Activated CD4-positive, alpha-beta T cell treated with anti-CD3 and anti-CD28 coated beads, Interleukin-2, amount 50 U/mL, for 4 hours (primary cell): ENCODE measurements at places on chromosomes 5 and 9.

DNA sequence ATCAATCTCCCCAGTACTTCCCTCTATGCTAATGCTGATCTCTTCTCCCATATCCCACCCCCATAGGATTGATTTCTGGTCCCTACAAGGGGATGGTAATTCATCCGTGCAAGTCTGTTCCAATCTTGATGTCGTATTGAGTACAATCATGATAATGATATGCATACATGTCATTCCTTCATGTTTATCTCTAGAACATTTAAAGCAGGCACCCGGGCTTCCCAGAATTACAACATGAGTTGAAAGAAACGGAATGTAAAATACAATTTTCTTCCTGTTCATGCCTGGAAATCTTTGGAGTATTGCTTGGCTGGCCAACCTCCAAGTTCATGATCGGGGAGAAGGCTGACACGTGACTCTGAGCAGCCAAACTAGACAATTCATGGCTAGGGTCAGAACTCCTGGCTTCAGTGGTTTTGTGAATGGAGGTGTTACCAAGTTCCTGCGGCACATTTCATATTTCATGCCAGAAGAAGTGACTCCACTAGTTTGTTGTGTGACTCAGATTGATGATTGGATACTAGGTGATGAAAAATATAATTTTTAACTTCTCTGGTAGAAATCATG lies 66.6 kb downstream of the C9orf152 start:
- DNase-seq, result no peak

GRCh38 chr5:125115195-125115525 lies 368.7 kb upstream of the ZNF608 start:
- no peak for DNase-seq

DNA sequence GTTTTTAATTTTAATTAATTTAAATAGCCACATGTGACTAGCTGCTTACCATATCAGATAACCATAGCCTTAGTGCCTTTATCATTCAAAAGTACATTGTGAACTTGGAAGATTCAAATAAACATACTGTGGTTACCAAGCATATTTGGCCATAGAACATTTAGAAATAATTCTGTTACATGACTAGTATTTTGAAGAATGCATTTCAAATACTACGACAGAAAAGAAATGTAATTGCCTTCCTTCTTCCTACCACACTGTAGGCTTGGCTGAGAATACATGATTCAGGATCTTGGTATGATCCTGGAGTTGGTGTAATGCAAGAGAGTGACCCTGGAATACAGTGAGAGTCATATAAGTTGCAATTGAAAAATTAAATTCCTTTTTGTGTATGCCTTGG lies 109.7 kb upstream of the PCA3 start:
- no peak for DNase-seq

DNA sequence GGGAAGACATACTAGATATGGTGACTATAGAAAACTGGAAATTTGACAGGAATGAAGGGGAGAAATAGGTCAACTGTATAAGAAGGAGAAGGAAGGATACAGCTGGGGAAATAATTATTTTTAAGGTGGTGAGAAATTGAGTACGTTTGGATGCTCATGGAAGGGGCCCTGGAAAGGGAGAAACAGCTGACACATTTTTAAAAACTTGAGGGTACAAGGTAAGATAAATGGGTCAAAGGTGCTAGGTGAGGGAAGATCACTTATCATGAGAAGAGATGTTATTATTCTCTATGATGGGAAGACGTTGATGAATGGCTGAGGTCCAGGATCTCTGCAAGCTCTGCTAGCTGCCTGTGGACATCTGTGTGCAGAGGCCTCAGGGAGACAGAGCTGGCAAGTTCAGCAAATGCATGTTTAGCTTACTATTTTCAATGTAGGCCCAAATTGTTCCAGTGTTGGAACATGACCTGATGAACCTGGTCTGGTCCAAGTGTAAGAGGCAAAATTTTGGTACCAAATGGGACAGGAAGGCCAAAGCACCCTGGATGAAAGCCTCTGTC lies 181.7 kb downstream of the MTRR start:
- DNase-seq, result no peak

DNA sequence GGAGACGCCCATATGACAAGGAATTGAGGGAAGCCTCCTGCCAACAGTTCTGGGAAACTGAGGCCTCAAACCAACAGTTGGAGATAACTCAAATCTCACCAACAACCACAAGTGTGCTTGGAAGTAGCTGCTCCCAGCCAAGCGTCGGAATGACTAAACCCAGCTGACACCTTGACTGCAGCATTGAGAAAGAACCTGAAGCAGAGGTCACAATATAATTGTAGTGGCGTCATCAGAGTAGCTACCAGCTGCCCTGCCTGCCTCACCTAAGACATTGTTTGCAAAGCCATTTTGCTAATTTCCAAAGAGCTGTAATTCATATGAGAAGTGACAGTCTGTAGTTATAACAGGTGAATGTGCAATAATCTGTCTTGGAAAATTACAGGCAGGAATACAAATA lies 40.8 kb upstream of the ANKRD31 start:
- no peak for DNase-seq

DNA sequence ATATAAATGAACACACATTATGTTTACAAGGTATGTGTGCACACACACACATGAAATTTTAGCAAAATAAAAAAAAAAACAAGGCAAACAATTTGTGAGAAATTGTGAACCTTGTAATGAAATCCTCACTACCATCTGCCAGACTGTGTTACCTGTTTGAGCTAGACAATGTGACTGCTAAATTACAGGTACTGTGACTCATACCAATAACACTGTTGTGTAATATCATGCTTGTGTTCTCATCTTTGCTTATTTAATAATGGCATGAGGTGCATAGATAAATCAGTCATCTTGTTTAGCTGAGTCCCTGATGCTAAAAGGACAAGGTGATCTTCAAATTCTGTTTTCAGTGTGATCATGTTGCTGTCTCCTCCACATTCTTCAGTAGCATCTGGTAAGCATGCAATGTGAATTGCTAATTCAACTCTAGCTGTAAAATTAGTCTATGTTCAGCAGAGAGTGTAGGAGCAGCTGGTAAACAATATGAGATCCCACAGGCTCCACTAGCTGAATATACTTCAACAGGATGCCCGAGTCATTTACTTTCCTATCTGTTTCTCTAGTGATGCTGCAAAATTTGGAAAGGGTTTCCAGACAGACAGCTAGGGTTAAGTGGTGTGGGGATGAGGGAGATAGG lies 966.3 kb upstream of the C9orf72 start:
- no peak for DNase-seq

- no peak for DNase-seq
Measured at GRCh38 chr5:31116466-31117031, 76.9 kb upstream of the CDH6 start.

GRCh38 chr5:172770374-172770674 lies 671 bp downstream of the DUSP1 start:
- peak; percentile 16 for DNase-seq

DNA sequence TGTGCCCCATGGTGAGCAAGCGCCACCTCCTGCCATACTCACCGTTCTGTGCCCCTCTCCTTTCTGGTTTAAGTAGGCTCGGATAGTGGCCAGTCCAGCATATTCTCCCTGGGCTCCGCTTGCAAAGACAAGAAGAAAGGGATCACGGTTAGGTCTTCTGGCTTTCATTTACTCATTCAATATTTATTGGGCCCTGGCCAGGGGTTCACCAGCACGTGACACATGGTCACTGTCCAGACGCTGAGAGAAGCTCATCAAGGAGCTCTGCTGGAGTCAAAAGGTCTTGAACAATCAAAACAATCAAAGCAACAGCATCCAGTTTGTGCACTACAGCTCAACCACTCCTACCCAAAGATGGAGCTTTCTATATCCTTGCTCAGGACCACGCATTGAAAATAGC lies 80.2 kb downstream of the GLDC start:
- no peak for DNase-seq

- no peak for DNase-seq
Measured at GRCh38 chr9:123112015-123112975, 78.8 kb downstream of the GPR21 start.
